ENCODE measurements at places on chromosomes 7 and 10.

- DNase-seq: no peak
Measured at GRCh38 chr10:6912424-6912823, 332.3 kb upstream of the PRKCQ start.

- DNase-seq: no peak
Measured at GRCh38 chr7:25946181-25946580, 205.8 kb upstream of the NFE2L3 start.

- no peak for DNase-seq
Measured at GRCh38 chr7:4764402-4765007, 10.9 kb upstream of the AP5Z1 start.

DNA sequence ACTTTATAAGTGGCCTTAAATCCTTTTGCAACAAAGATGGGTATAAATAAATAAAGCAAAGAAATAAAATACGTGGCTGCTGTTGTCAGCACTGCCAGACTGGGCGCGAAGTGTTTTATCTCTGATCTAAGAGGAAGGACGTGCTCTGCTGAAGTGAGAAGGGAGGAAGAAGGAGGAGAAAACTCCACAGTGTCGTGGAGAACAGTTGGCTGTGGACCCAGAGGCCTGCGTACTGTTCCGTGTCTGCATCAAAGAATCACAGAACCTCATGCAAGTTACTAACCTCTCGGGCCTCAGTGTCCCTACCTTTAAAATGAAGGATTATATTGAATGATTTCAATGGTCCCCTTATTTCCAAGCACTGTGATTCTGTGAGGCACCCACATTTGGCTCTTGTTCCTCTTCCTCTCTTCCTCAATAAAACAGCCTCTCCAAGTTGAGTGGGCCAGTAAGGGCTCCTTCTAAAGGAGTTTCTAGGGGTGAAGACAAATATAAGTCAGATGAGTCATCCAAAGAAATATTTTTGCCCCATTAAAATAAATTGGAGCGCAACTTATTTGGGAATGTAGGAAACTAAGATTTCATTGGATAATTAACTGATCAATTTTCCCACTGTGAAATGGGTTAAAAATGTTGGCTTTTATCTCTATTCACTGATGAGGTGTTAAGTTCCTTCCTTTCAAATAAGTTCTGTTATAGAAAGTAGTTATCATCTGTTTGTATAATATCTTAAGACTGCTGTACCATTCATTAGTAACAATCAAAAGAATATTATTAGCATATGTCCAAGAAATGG is 126.9 kb upstream of the EFCAB10 start:
- no peak for DNase-seq

GRCh38 chr7:37947138-37947940 is 26.9 kb downstream of the EPDR1 start:
- DNase-seq: no peak

- DNase-seq: no peak
Measured at GRCh38 chr7:112940314-112940732, 146.3 kb downstream of the GPR85 start.

DNA sequence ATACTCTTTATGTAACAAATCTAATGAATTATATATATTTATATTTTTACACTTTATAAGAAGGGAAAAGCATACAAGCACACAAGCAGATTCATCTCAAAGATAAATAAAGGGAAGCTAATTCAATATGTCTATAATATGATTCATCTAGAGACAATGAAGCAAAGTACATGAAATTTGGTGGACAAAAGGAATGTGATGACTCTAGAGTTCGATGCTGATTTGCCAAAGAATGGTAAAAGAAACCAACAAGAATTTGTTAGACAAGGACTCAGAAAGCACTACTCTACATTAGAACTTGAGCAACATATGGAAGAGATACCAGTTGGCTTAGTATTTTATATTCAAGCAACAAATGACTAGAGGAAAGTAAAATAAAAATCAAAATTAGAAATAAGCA is 536.5 kb upstream of the TEX47 start:
- no peak for DNase-seq

- DNase-seq: no peak
Measured at GRCh38 chr7:11281953-11282352, 308.3 kb downstream of the PHF14 start.

DNA sequence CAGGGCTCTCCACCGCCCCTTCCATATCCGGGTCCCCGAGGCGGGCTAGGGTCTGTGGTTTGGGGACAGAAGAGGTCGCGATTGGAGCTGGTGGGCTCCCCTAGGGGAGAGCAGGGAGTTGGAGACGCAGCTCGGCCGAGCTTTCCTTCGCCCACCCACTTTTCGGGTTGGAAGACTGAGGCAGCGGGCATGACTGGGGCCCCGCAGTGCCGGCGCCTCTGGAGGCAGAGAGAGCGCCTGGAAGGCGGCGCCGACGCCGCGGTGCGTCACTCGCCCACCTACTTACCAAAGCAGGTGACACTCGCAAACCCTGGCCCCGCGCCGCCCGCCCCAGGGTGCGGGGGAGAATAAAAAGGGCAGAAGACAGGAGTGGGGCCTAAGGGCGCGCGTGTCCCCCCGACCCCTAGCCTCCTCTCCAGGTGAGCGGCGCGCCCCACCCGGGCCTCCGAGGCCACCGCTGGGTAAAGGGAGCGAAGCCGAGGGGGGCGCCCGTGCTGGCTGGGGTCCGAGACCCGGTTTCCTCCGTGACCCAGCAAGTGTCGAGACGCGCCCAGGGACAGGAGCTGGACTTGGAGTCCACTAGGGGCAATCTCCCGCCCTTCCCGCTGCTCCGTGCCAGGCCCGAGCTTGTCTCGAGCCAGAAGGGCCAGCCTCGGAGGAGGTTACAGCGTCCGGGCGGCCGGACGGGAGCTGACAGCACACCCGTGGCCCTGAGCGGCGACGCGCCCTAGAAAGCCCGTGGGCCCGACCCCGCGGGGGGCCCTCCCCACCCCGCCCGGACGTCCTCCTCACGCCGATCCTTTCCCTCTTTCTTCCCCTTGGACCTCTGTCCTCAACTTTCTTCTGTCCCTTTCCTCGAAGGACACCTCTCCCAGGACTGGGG is 34.4 kb upstream of the GRID1 start:
- peak; percentile 80 for DNase-seq

DNA sequence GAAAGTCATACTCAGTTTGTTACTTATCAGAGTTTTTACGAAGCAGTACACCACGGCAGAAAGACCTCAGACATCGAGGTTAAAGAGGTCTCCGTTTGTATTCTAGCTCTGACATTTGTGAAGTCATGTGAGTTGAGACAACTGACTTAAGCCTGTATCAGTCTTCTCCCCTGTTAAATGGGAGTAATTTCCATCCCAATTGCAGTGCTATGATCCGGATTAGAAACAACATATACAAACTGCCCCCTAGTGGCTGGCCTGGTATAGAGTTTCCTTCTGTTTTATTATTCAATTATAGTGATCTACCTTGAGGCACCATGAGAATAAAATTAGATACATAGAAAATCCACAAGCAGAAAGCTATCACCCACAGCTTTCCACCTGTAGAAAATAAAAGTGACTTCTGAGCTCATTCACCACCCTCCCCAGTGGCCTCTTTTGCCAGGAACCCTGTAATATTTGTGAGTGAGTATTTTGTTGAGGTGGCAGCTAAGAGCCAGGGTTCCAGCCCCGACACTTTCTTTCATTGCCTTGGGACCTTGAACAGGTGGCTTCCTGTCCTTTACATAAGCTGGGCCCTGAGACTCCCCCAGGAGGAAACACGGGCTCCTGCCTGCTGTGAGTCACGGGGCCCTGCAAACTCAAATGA is 607.2 kb upstream of the MGMT start:
- DNase-seq: no peak

- no peak for DNase-seq
Measured at GRCh38 chr7:95545007-95545615, 51.2 kb downstream of the PDK4 start.

- DNase-seq: no peak
Measured at GRCh38 chr10:785861-786214, 96.4 kb upstream of the DIP2C start.

GRCh38 chr7:124532166-124532565 is 233.4 kb downstream of the GPR37 start:
- no peak for DNase-seq

DNA sequence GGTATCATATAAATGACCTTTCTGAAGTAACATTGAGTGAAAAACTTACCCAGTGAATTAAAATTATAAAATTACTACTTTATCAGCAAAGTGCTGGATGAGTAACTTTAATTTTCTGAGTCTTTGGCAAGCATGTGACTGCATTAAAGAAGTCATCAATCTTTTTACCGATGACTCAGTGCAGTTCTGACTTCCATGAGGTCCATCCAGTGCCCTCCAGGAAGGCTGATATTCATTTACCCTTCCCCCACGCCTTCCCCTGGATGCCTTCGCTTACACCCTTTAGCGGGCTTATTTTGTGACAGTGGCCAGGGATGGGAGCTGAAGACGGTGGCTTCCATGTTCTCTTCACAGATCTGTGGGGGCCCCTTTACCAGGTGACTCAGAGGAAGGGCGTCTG is 572.9 kb upstream of the PFKP start:
- DNase-seq: no peak

GRCh38 chr10:93773120-93773519 is 15.4 kb downstream of the LGI1 start:
- no peak for DNase-seq

DNA sequence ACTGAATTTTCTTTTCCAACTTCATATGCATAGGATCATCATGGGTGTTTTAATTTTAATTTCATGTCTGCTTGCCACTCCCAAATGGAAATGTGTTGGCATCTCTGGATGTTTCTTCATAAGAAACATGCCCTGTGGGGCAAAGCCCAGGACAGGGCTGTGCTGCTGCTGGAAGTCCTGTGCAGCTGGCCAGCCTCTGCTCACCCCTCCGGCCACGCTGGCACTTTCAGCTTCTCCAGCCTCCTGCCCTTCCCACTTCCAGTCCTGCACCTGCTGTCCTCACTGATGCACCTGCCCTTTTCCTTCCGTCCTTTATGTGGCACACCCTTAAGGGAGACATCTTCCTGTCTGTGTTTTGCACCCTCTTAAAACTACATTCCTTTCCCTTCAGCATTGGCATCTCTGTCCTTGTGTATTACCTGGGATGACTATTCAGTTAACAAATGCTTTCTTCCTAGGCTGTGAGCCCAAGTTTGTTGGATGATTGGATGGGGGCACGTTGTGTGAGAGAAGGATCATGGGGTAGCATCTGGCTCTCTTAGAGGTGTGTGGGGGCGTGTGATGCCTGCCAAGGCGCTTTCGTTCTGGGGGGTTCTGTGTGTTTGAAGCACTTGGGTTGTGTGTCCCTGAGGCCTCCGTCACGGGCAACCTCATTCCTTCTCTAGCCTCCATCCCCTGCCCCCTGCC is 56.8 kb downstream of the TCF7L2 start:
- DNase-seq: no peak

GRCh38 chr7:3179456-3179855 is 121.6 kb upstream of the SDK1 start:
- no peak for DNase-seq

GRCh38 chr7:78601728-78602127 is 803.2 kb downstream of the PHTF2 start:
- no peak for DNase-seq

DNA sequence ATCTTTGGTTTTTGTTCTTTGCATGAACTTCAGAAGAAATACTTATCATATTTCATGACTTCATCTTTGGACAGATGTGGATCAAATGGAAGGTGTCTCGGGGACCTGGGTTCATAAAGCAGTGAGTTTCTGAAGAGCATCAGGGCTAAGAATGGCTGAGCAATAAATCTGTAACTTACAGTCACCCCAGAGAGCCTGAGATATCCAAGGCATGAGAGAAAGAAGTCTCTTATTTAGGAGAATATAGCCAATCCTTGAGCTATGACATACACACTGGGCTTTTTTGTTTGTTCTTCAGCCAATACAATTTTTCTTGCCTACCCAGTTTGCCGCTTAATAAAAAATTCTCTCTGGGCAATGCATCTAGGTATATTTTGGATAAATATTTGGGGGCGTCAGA is 252.6 kb upstream of the INHBA start:
- no peak for DNase-seq

GRCh38 chr7:43621729-43622448 is 39.0 kb downstream of the STK17A start:
- no peak for DNase-seq

- DNase-seq: no peak
Measured at GRCh38 chr7:106896231-106896630, 31.1 kb downstream of the PIK3CG start.

GRCh38 chr7:154950960-154951359 is 52.0 kb downstream of the PAXIP1 start:
- no peak for DNase-seq

DNA sequence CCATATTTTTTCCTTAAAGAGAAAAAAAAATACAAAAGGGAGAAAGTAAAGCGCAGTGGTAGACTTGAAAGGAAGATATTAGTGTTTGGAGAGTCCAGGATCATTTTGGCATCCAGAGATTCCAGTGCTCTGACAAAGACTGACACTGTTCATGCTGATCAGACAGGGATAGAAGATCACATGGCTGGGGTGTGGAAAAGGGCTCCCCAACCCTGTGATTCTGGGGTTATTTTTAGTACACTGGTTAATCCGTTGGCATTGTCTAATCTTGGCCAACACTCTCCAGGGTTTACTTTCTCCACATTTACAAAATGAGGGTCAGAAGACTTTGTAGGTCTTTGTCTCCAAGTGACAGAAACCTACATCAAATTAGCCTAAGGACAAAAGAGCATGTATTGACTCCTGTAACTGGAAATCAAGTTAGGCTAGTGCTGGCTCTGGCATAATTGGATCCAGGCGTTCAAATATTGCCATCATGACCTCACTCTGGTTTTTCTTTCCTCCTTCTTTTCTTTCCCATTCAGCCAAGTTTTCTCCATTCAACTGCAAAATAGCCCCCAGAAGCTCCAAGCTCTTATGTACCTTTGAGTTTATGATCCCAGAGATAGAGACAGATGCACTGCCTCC is 181.6 kb downstream of the PHTF2 start:
- no peak for DNase-seq

Measured in stimulated activated CD4-positive, alpha-beta T cell treated with anti-CD3 and anti-CD28 coated beads, Interleukin-2, amount 100 ng/mL, for 4 hours (primary cell).